Ovary (tissue), 10 donors: ENCODE measurements at places on chromosomes 12 and 14. TPM values are rescaled to one million over a fixed set of nuclear protein-coding genes. Genes with fewer than 3 reads are reported as not detected.

The HOXC9 gene
- 3.9 TPM for total RNA-seq

DNA sequence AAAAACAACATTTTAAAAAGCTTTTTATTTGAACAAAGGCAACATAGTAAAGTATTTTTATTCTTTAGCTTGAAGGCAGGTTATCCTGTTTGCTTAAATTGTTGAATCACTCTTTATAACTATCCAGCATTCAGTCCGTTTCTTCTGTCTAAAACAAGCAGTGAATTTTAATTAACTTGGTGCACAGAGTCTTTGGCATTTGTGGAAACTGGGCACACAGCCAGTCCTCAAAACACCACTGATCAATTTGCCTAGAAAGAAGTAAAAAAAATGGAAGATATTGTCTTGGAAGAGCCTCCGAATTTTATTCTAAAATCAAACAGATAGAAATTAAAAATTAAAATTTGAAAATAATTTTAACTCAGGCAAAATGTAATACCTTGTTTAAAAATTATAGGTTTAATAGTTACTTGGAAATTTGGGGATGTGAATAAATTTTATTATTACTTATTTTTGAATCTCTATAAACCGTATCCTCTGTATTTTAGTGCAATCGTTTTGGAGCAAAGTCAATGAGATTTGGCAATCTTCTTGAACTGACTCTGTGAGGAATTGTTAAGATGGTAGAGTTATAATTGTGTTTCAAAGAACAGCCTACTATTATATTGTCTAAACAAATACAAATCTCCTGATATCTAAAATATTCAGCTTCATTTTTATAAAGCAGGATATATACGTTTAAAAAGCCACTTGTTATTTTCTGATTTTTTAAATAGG is 927.0 kb downstream of the SLC16A7 start:
- H3K4me3 ChIP-seq = no peak overlapping the region
- no peaks in the 10 kb centered on the region for H3K4me1 ChIP-seq
- H3K27me3 ChIP-seq = no peaks in the 10 kb centered on the region
- no peak overlapping the region for H3K27ac ChIP-seq
- no peak for DNase-seq

DNA sequence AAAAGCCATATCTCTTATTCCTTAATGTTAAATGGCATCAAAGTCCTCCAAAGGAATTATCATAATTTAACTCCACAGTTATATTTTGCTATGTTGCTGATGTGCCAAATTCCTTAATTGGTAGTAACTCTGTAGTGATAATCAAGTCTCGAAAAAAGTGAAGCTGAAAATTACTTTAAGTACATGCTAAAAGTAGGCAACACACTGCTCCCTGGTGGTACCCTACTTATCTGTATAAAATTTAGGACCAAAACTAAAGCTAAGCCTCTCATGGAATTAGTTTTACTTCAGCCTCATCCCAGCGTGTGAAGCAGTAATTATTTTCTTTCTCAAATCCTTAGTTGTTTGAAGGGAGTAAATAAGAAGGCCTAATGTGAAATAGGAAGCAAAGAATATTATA is 132.8 kb downstream of the TTLL5 start:
- no peak overlapping the region for H3K4me3 ChIP-seq
- H3K36me3 ChIP-seq = no peaks in the 10 kb centered on the region
- no peaks in the 10 kb centered on the region for H3K27me3 ChIP-seq
- no peaks in the 10 kb centered on the region for H3K4me1 ChIP-seq

DNA sequence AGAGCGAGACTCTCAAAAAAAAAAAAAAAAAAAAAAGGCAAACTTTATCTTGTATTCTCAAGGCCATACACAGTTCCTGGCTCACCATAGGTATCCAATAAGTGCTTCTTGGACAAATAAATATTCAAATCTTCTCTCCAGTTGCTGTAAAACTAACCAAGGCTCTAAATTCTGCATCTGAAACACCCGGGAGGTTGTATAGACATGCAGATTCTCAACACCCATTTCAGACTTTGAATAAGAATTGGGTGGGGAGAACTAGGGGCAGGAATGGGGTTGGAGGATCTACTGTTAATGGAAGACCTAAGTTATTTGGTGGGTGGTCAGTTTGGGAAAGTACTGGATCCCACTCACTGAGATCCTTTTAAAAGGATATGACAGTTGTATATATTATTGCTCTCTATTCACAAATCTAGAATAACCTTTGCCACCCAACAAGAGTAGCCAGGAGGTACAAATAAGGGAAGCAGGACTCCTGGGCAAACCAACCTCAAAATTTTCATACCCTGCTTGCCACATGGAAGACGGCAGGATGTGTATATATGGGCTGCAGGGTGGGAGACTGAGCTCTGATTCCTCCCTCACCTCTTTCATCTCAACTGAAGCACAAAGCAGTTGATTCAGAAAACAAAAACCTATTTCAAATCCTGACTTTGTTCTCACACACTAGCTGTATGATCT is 879 bp downstream of the GDF3 start:
- H3K27ac ChIP-seq = no peak overlapping the region
- H3K4me1 ChIP-seq = no peaks in the 10 kb centered on the region
- no peaks in the 10 kb centered on the region for H3K36me3 ChIP-seq
- H3K4me3 ChIP-seq = no peak overlapping the region
- DNase-seq = no peak
